ENCODE measurements at places on chromosomes 12 and 14.

GRCh38 chr14:97052001-97052400 lies 254.8 kb downstream of the VRK1 start:
- no peak for DNase-seq

- no peak for DNase-seq
These were observed 31.5 kb downstream of the EPS8 start for GRCh38 chr12:15757553-15758255.

DNA sequence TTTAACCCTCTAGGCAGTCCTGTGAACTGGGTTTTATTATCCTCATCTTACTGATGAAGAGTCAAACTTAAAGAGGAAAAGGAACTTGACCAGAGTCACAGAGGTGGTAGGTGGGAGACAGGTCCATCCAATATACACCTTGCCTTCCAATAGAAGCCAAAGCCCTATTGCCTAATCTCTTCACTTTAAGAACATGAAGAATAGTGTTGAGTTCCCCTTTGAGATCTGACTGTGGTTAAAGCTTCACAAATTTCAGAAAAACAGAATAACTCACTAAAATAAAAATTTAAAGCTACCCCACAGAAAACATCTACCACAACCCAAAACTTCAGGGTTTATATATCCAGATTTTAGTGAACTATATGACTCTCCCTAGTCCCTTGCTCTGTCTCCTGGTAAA lies 115.4 kb downstream of the ETV6 start:
- DNase-seq: no peak

GRCh38 chr14:64708148-64709004 lies 4.2 kb downstream of the PLEKHG3 start:
- DNase-seq: no peak

- DNase-seq: no peak
These were observed 37.3 kb downstream of the BAZ1A start for GRCh38 chr14:34837801-34838322.

- no peak for DNase-seq
These were observed 87.0 kb downstream of the DNAI7 start for GRCh38 chr12:25107920-25108319.

- no peak for DNase-seq
These were observed 57.0 kb downstream of the CATSPERB start for GRCh38 chr14:91674911-91675310.

DNA sequence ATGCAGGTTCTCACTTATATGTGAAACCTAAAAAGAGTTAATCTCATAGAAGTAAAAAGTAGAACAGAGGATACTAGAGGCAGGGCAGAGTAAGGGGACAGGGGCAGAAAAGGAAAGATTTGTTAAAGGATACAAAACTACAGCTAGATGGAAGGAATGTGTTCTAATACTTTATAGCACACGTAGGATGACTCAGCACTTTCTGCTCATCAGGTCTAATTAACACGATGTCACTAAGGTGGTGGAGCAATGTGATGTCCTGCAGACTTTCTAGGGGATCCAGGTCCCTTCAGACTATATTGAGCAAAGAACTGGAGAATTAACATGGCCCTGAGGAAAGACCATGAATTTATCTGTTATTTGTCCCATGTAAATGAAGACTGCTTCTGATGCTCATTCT lies 80.8 kb upstream of the CMKLR1 start:
- DNase-seq: no peak

- DNase-seq: no peak
These were observed 17.6 kb downstream of the GNPTAB start for GRCh38 chr12:101813117-101813516.
